T-helper 1 cell (primary cell): ENCODE measurements at places on chromosomes 6 and 20.

GRCh38 chr6:54598787-54599313 lies 247.7 kb upstream of the FAM83B start:
- no peak for DNase-seq

DNA sequence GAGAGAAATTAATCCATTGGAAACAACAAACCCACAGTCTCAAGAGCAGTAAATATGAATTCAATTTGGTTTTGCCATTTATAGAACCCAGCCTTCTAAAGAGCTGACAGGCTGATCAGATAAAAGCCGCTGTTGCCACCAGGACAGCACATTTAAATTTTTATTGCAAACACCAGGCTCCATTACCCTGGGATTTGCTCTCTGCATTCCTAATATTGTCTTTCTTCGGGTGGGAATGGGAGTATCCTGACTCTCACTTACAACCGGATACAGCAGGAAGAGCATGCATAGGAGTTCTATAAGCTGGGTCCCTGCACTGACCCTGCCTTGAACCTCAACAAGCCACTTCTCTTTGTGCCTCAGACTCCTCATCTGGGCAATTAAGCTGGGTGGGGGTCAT lies 142.9 kb downstream of the LRFN2 start:
- no peak for DNase-seq

GRCh38 chr20:49866051-49866450 lies 49.3 kb downstream of the SPATA2 start:
- peak; percentile 11 for DNase-seq

DNA sequence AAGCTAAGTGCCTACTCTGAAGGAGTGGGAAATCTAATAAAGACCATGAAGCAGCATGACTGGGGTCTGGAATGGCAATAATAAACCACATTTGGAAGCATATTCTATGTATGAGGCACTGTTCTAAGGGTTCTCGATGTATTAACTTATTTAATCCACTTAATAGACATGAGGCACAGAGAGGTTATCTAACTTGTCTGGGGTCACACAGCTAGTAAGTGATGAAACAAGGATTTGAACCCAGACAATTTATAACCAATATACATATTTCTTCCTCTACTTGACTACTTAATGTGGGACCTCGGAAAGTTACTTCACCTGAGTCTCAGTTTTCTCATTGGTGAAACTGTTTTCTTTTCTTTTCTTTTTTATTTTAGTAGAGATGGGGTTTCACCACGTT lies 131.3 kb downstream of the PDSS2 start:
- DNase-seq: no peak

DNA sequence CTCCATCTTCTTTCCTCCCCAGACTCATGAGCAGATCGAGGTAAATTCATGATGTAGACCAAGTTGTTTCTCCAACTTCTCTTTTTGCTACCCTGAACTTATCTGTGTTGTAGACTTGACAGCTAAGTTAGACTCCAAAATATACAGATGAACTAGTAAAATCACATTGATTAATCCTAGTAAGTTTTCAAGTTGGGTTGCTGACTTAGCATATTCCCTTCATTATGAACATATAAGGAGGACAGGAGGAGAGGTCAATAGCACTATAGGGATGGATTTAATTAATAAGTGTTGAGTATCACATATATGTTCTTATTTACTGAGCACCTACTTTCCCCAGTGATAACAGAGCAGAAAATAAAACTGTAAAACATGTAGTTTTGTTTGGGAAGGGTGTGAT lies 227.3 kb downstream of the TINAG start:
- no peak for DNase-seq
